ENCODE measurements at places on chromosomes 2 and 18. TPM values are rescaled to one million over a fixed set of nuclear protein-coding genes. Genes with fewer than 3 reads are reported as not detected.

DNA sequence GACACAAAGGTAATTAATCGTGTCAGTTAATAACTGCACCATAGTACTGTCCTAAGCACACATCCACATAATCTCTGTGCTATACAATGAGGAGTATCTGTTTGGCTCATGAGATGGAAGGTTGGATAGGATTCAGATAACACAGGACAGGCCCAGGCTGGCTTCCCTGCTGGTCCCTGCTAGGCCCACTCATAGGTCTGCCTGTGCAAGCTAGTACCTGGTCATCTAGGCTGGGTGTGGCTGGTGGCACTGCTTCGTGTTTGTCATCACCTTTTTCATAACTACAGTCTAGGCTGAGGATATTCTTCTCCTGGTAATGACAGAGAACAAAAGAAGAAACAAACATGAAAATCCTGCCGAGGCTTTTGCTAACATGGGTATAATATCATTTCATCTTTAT lies 392.8 kb downstream of the TRIB2 start:
- H3K27me3 ChIP-seq: peaks cover 9% of the 10 kb centered on the region
- H3K27ac ChIP-seq: no peak overlapping the region
- no peak for DNase-seq

DNA sequence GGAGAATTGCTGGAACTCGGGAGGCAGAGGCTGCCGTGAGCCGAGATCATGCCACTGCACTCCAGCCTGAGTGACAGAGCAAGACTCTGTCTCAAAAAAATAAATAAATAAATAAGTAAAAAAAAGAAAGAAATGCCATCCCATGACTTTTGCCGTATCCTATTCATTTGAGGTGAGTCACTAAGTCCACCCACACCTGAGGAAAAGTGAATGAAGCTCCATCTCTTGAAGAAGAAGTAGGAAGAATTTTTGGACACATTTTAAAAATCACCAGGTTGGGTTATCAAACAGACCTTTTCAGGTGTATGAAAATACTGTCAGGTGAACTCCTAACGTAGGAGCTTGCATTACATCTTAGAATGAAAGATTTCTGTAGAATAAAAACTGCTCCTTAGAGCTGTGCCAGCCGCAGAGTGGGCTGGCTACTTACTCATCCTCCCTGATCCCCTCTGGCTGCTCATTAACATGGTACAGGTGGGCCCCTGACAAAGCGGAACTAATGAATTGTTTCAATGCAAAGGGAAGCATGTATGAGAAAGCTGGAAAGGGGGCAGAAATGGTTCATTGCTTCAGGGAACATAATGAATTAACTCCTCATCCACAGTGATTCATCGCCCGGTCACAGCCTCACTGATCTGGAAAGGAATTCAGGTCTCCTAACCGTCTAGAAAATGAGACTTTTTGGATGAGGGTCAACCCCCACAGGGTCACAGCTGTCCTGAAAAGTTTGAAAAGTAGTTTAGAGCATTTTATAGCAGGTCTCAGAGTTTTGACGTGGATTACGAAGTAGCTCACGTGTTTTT lies 191.4 kb downstream of the SPP2 start:
- H3K4me3 ChIP-seq: no peak overlapping the region
- H3K36me3 ChIP-seq: no peaks in the 10 kb centered on the region
- no peak for DNase-seq
- H3K27ac ChIP-seq: no peak overlapping the region
- no peaks in the 10 kb centered on the region for H3K27me3 ChIP-seq

- peaks cover 73% of the 10 kb centered on the region for H3K27me3 ChIP-seq
- H3K4me3 ChIP-seq: peak within 1 kb of the TSS; percentile 75
- DNase-seq: no peak
These were observed 46.3 kb upstream of the CCDC150 start for GRCh38 chr2:196592911-196593881.

DNA sequence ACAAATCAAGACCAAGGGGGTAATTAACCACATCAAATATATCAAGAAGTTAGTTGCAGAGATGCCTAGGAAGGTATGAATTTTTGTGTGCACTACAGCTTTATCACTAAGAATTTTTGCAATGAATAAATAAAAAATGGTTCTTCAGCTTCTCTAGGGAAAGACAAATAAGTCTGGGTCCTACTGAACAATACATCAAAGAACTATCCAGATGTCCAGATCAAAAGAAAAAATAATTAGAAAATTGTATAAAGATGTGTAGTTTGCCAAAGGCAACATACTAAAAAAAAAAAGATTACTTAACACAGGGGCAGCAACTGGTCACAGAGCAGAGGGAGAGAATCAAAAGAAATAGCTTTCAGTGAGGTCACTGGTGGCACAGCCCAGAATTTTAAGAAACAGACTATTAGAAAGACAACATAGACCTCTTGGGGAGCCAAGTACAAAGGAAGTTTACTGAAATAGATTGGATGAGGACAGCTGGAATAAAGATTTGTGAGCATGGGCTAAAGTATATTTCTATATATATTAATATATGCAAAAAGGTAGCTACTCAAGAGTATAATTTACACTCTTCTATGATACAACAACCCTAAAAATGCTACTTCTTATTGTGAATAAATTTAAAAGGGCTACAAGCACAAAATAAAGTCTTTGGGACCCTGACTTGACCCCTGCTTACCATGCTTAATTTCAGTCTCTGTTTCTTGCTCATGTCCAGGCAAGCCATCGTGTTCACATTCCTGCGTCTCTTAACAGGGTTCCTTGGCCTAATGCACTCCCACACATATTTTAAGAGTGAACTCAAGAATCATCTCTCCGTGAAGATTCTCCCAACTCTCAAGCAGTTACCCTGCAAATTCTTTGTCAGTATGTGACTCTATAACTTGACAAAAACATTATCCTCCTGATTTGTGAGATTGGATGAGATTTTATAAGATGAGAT lies 99.0 kb upstream of the GRB14 start:
- no peaks in the 10 kb centered on the region for H3K36me3 ChIP-seq
- H3K27me3 ChIP-seq: no peaks in the 10 kb centered on the region
- no peaks in the 10 kb centered on the region for H3K4me1 ChIP-seq
- DNase-seq: no peak

GRCh38 chr18:38459131-38459994 lies 893.8 kb upstream of the CELF4 start:
- no peaks in the 10 kb centered on the region for H3K27me3 ChIP-seq
- H3K36me3 ChIP-seq: no peaks in the 10 kb centered on the region
- H3K4me1 ChIP-seq: no peaks in the 10 kb centered on the region

GRCh38 chr2:30332791-30333453 lies 101.6 kb downstream of the LBH start:
- peaks cover 77% of the 10 kb centered on the region for H3K4me1 ChIP-seq
- H3K36me3 ChIP-seq: no peaks in the 10 kb centered on the region
- peak; percentile 20 for DNase-seq

DNA sequence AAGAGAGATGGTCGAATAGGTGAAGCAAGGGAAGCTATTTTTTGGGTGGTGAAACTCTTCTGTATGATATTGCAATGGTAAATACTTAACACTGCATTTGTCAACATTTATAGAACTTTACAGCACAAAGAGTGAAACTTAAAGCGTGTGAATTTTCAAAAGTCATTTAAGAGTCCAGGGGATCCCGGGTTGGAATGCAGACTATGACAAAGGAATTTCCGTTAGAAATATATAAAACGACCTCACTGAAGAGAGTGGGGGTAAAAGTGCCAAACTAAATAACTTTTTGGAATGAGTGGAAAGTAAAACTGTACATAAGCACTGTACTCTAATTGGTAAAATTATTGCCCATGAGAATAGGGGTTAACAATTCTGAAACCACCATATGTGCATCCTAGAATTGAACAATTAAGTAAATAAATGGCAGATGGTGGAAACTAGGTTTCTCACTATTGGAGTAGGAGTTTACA lies 191.0 kb upstream of the FN1 start:
- no peak for DNase-seq
- no peaks in the 10 kb centered on the region for H3K36me3 ChIP-seq
- H3K4me1 ChIP-seq: no peaks in the 10 kb centered on the region
- peaks cover 3% of the 10 kb centered on the region for H3K27me3 ChIP-seq

- no peaks in the 10 kb centered on the region for H3K27me3 ChIP-seq
- no peak overlapping the region for H3K4me3 ChIP-seq
- H3K4me1 ChIP-seq: no peaks in the 10 kb centered on the region
- H3K27ac ChIP-seq: no peak overlapping the region
These were observed 280.4 kb upstream of the SESTD1 start for GRCh38 chr2:179545024-179545423.

DNA sequence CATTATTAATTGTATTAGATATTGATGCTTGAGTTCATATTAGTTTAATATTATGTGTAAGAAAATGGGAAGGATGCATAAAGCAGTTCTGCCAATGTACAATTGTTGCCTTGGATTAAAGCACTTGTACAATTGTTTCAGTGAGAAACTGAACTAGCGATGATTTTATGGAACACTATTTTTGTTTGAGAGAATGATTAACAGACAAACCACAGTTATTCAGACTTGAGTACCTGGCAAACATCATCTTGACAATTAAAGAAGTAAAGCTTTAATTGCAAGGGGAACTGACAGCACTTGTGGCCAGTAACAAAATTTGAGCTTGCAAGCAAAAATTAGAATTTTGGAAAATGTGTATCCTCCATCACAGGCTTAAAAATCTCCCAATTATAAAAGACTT lies 214.3 kb downstream of the RIT2 start:
- no peaks in the 10 kb centered on the region for H3K36me3 ChIP-seq
- H3K4me3 ChIP-seq: no peak overlapping the region
- no peaks in the 10 kb centered on the region for H3K4me1 ChIP-seq
- H3K27me3 ChIP-seq: no peaks in the 10 kb centered on the region
- no peak for DNase-seq
- H3K27ac ChIP-seq: no peak overlapping the region

DNA sequence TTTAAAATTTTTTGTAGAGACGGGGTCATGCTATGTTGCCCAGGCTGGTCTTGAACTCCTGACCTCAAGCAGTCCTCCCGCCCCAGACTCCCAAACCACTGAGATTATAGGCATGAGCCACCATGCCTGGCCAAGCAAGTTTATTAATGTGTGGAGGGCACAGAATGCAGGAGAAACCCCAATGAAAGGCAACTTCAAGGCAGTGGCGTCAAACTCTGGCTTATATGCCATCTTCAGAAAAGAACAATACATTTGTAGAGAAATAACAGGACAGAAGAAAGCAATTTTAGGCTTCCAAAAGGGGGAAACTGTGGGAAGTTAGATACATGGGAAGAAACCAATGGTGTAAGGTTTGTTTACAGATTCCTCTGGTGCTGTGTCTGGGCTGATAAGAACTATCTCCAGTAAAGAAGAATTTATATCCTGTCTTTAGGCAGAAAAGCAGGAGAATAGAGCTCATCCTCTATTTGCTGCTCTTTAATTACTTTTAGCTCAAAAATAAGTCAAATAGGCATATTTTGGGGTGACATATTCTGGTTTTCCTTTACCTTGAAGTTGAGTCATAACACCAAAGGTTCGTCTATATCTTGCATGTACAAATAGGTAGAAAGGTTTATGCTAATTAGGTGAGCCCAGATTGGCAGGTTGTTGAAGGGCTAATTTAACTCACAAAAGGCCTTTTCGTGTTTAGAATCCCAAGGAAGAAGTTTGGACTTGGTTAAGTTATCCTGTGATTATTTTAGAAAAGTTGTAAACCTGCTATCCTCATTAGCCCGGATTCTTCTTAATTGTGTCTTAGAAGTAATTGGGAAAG lies 26.0 kb upstream of the TMEM214 start:
- no peak overlapping the region for H3K27ac ChIP-seq
- H3K27me3 ChIP-seq: peaks cover 7% of the 10 kb centered on the region
- peaks cover 7% of the 10 kb centered on the region for H3K4me1 ChIP-seq
- no peak overlapping the region for H3K4me3 ChIP-seq

- no peak overlapping the region for H3K27ac ChIP-seq
- H3K4me3 ChIP-seq: no peak overlapping the region
- no peaks in the 10 kb centered on the region for H3K36me3 ChIP-seq
- peaks cover 7% of the 10 kb centered on the region for H3K4me1 ChIP-seq
- DNase-seq: no peak
These were observed 16.9 kb downstream of the LDLRAD4 start for GRCh38 chr18:13235421-13235831.

- H3K4me1 ChIP-seq: peaks cover 6% of the 10 kb centered on the region
- no peak overlapping the region for H3K27ac ChIP-seq
- H3K36me3 ChIP-seq: peaks cover 42% of the 10 kb centered on the region
- H3K4me3 ChIP-seq: no peak overlapping the region
These were observed 83.4 kb downstream of the TTC27 start for GRCh38 chr2:32711219-32711618.

DNA sequence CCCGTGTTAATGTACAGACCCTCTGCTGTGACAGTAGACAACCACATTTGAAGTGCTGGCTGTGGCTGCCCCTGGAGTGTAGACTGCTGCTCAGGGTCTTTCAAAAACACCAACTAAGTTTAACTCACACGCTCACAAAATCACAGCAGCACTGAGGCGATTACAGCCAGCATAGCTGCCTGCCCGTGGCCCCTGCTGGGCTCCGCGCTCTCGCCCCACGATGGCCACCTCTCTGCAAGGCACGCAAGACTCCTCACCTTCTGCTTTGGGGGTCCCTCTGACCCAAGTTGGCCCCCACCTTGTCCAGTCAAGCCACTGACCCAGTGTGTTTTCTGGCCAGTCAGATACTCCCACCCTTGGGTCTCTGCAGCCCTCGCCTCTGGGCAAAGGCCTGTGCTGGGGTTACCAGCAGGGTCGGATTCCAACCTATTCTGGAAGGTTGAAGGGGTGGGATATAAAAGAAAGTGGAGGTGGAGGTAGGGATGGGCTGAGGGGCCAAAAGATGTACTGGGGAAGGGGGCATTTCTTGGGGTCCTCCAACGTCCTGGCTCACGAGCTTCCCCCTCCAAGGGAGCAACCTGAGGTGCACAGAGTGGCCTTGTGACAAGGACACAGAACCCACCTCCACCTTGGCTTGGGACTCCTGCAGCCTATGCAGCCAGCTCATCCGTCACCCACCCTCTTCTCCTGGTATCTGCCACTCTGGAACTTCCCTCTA lies 2.9 kb upstream of the B3GNT7 start:
- no peak for DNase-seq
- peaks cover 19% of the 10 kb centered on the region for H3K4me1 ChIP-seq
- H3K36me3 ChIP-seq: no peaks in the 10 kb centered on the region
- no peak overlapping the region for H3K27ac ChIP-seq
- H3K4me3 ChIP-seq: no peak overlapping the region

Gene ADCYAP1
- total RNA-seq: not detected

Gene POTEC
- total RNA-seq: not detected

Gene WDR43
- total RNA-seq: 70.4 TPM

Gene ACMSD
- total RNA-seq: not detected

Gene SERTAD2
- total RNA-seq: 34.5 TPM

Gene CKAP2L
- total RNA-seq: not detected

Gene EMX1
- total RNA-seq: not detected

Gene CHMP1B
- 52.6 TPM for total RNA-seq

Gene ALPG
- total RNA-seq: not detected

Gene CDH7
- not detected for total RNA-seq

All from naive thymus-derived CD8-positive, alpha-beta T cell (primary cell).